ENCODE measurements at places on chromosomes 6 and 20. TPM values are rescaled to one million over a fixed set of nuclear protein-coding genes. Genes with fewer than 3 reads are reported as not detected.

The SEMG1 gene
- total RNA-seq: not detected

The BACH2 gene
- total RNA-seq: 3.6 TPM

The LATS1 gene
- total RNA-seq: 21.8 TPM

The CST1 gene
- not detected for total RNA-seq

The MAFB gene
- 6.3 TPM for total RNA-seq

The PEX3 gene
- total RNA-seq: 21.9 TPM

The HSPA1B gene
- total RNA-seq: 56.2 TPM

The ENPP3 gene
- total RNA-seq: 0.31 TPM

The TCF15 gene
- total RNA-seq: 5.9 TPM

The OR2H2 gene
- not detected for total RNA-seq

The LY6G6C gene
- total RNA-seq: 0.09 TPM

The BPI gene
- total RNA-seq: 0.40 TPM

The RSPO4 gene
- total RNA-seq: not detected

The HIVEP1 gene
- total RNA-seq: 17.1 TPM

The HLA-DRA gene
- 30.7 TPM for total RNA-seq

The ID1 gene
- 79.2 TPM for total RNA-seq

The MSH5 gene
- 9.1 TPM for total RNA-seq

The GABRR1 gene
- total RNA-seq: 0.40 TPM

The SIRPD gene
- not detected for total RNA-seq

The ZMYND8 gene
- 12.2 TPM for total RNA-seq

The OTOR gene
- 0.35 TPM for total RNA-seq

The SLC17A1 gene
- not detected for total RNA-seq

The KCNK5 gene
- total RNA-seq: 1.5 TPM

The DNMT3B gene
- total RNA-seq: 2.9 TPM

The CHD6 gene
- total RNA-seq: 43.9 TPM

The PSORS1C2 gene
- total RNA-seq: not detected

The ZSCAN23 gene
- 5.5 TPM for total RNA-seq
